Activated CD4-positive, alpha-beta T cell treated with anti-CD3 and anti-CD28 coated beads, Interleukin-2, amount 50 U/mL, for 16 hours (primary cell): ENCODE measurements at places on chromosomes 3 and 15.

GRCh38 chr15:96565266-96565665 is 234.8 kb downstream of the NR2F2 start:
- DNase-seq: no peak

DNA sequence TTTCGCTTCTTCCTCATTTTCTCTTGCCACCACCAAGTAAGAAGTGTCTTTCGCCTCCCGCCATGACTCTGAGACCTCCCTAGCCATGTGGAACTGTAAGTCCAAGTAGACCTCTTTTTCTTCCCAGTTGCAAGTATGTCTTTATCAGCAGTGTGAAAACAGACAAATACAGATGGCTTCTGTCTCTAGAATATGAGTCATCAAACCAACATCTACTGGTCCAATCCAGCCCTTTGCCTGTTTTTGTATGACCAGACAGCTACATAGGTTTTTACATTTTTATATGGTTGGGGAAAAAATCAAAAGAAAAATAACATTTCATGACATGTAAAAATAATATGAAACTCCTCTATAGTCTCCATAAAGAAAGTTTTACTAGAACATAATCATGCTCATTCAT is 118.7 kb upstream of the PTPRG start:
- DNase-seq: no peak

DNA sequence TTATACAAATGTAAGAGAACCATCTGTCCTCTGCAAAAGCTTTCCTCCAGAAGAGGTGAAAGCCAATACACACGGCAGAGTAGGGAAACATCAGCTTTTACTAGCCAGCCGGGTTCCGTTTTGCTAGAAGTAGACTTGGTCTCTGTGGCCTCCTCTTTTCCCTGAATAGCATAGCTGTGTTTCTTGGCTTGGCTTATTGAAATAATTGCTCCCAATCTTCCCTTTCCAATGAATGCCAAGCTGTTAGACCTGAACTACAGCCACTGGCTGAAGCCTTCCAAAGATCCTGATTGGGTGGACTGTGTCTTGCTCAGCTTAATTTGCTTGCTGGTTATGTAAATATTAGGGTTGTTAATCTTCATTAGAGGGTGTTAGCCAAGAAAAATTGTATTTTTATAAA is 157.8 kb upstream of the ROPN1 start:
- DNase-seq: no peak

DNA sequence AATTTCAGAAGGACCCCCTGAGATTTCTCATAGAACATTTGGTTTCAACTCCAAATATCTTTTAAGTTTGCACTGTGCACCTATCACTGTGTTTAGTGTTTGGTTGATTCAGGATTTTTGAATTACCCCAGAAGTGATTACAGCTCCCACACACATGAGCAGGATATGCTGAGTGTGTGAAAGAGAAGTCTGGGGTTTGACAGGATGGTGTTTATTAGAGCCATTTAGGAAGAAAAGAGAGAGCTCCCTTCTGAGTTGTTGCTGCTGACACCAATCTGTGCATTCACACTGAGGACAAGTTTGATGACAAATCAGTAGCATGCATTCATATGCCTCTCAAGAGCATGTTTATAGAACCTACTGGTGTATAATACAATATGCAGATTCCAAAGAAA is 118.1 kb downstream of the RPL22L1 start:
- no peak for DNase-seq

GRCh38 chr3:12154151-12154550 is 4.6 kb downstream of the TIMP4 start:
- no peak for DNase-seq

DNA sequence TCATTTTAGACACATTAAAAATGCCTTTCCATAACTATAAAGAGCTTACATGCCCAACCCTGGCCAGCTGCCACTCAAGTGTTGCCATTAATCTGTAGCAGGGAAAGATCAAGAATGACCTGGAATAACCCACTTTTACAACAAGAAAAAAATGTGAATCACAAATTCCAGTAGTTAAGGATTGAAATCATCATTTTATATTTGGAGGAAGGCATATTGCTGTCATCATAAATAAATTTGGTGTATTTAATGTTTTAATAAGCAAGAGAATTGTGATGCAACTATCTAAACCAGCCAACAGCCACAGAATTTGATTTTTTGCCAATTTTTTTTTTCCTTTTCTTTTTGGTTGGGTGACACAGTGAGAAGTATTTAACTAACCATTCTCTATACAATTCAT is 240.0 kb upstream of the SEMA6D start:
- DNase-seq: no peak

GRCh38 chr15:79093352-79093935 is 2.9 kb upstream of the RASGRF1 start:
- DNase-seq: no peak
